ENCODE measurements at places on chromosomes 3 and 15.
A peak's percentile ranks its signal among the peaks of the same experiment; 100 is the strongest.

DNA sequence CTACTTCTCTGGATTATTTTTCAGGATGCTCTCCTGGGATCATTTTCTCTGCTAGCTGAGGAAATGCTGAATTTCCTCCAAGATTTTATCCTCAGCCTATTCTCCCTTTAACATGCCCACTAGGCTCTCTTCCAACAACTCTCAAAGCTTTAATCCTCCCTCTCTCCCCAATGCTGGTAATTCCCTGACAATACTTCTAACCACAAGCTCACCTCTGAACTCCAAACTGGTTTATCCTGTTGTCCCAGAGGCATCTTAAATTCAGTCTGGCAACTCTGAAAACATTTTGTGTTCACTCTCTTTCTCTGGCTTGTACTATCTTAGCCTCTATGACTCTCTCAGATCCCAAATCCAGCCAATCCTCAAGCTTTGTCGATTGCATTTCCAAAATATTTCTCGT, 490.3 kb downstream of the MECOM start:
- peak; percentile 59 for DNase-seq

- no peak for DNase-seq
Measured at GRCh38 chr3:173862701-173863100, 465.2 kb downstream of the NLGN1 start.

DNA sequence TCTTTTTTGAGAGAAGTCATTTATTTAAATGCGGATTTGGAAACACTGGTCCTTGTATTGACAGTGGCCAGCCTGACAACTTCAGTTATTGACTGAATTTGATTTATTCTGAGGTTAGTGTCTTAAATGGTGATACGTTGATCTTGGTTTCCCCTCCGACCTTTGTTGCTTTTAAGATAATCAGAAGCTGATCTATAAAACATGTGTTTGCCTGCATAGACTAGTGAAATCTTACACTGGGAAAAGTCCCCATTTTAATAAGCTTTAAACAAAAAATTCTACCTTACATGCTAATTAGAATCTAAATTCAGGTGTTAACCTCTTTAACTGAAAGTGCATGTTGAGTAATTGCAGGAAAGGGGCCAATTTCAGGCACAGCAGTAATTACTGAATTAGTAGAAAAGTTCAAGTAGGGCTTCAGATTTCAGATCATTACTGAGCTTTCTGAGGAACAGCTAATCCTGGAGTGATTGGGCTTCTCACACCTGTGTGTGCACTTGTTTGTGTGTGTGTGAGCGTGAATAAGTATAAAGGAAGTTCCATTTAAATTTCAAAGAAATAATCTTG, 221.4 kb downstream of the SOX2 start:
- DNase-seq, result no peak

GRCh38 chr3:72606005-72606800, 242.0 kb downstream of the SHQ1 start:
- DNase-seq, result no peak

DNA sequence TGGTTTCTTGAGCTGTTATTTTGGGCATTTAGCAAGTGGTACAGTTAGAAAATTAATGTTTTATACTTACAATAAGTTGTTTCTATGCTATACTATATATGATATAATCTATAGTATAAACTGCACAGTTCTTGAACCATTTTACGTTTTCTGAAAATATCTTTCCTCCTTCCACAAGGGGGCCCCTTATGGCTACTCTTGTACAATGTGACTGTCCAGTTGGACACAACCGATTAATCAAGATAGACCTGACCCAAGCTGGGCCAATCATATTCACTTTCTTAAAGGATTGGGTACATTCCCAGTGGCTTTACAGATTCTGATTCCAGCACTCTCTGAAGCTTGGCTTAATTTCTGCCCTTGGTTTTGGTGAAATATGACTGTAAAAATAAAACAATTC, 953.4 kb downstream of the AGBL1 start:
- no peak for DNase-seq

DNA sequence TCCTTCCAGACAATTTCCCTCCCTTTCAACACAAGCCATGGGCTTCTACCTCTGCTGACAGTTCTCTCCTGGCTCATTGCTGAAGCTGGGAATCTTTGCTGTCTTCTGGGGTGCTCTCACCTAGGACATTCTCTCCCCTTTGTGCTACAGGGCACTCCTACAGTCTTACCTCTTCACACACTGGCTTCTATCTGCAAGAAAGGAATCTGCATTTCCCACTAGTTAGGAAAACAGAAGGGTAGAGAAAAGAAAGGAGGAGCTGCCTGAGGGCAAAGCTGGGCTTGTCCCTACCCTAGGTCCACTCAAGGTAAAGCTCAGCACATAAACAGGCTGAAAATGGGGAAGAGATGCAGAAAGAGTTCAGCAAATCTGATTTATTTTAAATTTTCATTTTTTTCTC, 5.6 kb upstream of the ARGFX start:
- DNase-seq, result no peak

- no peak for DNase-seq
Measured at GRCh38 chr3:48930590-48930989, 11.9 kb downstream of the ARIH2 start.

DNA sequence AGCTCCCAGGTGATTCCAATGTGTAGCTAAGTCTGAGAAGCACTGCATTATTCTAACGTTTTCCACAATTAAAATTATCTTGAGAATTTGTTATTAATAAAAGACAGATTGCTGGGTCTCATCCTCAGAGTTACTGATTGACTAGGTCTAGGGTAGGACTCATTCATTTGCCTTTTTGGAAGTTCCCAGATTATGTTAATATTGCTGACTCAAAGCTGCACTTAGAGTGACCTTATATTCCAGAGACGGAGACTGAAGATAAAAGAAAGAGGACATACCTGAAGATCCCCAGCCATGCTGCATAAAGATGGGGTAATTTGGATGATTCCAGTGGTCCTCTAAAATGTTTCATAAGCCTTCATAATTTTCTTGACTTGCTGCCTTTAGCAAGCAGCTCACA, 81.8 kb downstream of the PLSCR2 start:
- no peak for DNase-seq

GRCh38 chr3:41507336-41508062, 308.2 kb downstream of the CTNNB1 start:
- DNase-seq, result no peak

DNA sequence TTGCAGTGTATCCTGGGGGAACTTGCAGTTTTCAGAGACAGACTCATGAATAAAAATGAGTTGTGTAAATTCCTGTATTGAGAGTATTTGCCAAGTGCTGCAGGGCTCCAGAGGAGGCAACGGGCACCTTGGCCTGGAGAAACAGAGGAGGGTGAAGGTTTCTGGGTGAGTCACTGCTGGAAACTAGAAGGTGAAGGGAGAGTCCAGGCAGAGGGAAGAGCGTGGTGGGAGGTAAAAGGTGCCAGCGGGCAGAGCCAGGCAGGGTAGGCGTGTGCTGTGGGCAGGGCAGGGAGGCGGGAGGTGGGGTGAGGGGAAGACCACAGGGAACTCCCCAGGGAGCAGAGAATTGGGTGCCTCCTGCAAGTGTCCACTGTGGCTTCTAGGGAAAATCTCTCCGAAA, 120.8 kb downstream of the SLCO3A1 start:
- peak; percentile 71 for DNase-seq

DNA sequence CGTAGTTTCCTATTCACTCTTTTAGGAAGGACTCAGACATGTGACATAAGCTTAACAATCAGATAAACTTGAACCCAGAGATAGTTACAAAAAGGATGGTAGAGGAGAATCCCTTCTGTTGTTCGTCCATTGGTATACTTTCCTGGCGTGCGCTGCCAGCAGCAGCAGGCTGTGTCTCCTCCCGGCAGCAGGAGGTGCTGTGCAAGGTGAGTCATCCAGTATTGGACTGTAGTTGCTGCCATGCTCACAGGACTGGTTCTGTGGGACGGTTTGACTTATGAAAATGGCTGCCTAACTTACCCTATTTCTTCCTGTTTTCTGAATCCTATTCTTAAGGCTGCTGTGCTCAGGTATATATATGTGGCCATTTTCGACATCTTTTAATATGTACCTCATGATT, 253.4 kb upstream of the LRRC3B start:
- no peak for DNase-seq

DNA sequence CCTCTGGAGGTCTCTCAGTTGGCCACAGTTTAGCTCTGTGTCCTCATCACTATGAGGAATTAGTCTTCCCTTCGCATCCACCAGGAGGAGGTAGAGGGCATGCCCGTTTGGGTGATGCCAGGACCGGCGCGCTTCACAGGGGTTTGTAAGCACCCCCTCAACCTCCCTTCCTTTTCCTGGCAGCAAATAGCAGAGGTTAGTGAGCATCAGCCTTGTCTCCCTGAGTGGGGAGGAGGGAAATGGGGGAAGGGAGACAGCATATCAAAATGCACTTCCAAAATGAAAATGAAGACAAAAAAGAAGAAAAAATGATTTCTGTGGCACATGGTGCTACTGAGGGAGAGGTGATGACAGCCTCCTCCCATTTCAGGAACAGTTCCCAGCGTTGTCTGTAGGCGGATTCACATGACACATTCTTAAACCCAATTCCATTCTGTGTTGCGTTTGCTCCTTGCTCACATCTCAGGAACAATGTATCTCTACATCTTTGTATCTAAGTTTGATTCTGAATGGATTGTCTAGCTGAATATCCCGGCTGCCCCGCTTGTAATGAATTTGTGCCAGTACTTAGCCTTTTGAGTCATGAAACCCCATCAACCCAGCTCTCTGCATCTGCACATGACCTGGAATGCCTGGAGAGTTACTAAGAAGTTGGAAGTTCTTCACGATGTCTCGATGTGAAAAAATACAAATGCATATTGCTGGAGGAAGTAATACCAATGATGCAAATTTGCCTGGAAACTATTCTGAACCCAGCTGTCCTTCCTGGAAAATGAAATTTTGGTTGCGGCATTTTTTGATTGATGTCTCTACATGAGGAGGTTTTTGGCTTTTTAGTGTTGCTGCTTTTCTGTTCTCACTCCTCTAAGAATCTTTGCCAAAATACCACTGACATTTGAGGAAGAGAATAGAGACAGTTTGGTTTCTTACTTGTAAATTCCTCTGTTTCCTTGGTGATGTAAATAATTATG, 45.2 kb downstream of the TYRO3 start:
- DNase-seq, result peak; percentile 44

DNA sequence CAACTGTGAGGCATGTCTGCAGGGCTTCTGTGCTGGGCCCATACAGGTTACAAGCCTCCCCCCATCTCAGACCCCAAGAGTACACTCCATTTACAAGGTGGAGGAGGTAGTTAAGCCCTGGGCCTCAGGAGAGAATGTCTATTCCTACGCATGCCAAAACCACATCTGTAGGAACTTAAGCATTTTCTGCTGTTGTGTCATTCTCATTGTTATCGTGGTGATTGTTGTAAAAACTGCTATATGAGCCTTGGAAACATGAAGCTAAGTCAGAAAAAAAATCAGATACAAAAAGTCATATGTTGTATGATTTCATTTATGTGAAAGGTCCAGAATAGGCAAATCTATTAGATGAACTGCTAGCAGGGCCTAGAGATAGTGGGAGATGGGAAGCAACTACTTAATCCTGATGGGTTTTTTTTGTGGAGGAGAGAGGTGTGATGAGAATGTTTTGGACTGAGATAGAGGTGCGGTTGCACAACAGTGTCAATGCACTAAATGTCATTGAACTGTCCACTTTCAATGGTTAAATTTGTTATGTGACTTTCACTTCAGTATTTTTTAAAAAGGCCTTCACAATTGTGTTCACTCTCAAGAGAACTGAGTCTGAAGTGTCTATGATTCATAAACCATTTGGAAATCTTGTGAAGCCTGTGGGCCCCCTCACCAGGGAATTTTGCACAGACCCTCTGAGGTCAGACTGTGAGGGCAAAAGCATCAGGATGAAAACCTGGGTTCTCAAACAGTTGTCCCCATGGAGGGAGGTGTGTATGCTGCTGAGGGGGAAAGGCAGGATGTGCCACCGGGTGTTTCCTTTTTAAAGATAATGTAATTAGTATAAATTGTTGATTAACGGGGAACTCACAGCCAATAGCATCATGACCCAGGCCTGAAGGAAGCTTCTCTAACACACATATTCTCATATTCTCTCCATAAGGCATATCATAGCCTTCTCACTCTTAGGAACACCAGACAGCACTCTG, 3.2 kb downstream of the RTP3 start:
- DNase-seq, result no peak

DNA sequence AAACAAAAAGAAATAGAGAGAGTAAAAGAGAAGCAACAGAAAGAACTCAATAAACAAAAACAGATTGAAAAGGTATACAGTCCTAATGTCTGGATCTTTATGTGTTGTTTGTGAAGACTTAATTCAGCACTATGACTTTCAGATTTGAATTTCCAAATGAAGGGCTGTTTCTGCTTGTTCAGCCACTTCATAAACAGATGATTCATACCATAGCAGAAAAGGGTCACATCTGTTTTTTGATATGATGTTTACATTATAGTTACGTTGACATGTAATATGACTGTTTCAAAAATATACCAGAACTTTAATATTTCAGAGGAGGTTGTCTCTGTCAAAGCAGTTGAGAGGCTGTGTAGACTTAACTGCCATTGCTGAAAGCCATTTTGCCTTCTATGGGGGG, 24.1 kb downstream of the ASB14 start:
- no peak for DNase-seq

- no peak for DNase-seq
Measured at GRCh38 chr3:111929484-111929883, 49.3 kb upstream of the ABHD10 start.

GRCh38 chr15:72172796-72173195, 24.8 kb downstream of the GRAMD2A start:
- no peak for DNase-seq

GRCh38 chr3:25273582-25274171, 154.4 kb upstream of the RARB start:
- no peak for DNase-seq

GRCh38 chr15:92149029-92149428, 244.7 kb upstream of the ST8SIA2 start:
- DNase-seq, result no peak

DNA sequence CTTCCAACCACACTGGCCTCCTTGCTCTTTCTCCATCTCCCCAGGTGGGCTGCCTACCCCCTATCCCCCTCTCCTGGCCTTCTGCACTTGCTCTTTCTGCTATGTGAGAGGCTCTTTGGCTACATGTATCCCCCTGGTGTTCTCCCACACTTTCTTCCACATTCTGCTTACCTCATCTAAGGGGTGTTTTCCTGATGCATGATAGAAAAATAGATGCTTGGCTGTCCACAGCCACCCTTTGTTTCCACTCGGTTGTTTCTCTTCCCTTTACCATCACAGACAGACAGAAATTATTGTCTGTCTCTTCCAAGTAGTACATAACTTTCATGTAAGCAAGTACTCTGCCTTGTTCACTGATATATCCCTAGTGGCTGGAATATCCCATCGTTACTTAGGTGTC, 39.2 kb downstream of the MCTP2 start:
- no peak for DNase-seq

- DNase-seq, result no peak
Measured at GRCh38 chr3:59443618-59444293, 393.9 kb upstream of the CFAP20DC start.

DNA sequence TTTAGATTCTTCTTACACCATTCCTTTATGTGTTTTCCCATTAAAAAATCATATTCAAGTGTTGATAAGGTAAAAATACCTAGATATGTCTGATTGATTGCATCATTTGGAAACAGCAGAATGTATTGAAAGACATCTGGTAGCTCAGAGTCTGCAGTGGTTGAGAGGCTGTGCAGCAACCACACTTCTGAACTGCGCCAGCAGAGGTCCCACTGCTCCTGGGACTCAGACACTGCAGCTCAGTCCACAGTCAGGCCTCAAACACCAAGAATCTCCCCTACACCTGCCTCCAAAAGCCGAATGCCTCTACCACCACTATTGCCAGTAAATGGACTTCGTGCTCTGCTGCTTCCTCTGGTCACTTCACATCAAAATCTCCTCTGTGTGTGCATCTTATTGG, 176.9 kb upstream of the LMCD1 start:
- no peak for DNase-seq

GRCh38 chr3:115388811-115389210, 234.5 kb upstream of the GAP43 start:
- no peak for DNase-seq

GRCh38 chr3:138724443-138724842, 110.3 kb downstream of the PIK3CB start:
- DNase-seq, result no peak
